ENCODE measurements at places on chromosomes 5 and 9.

DNA sequence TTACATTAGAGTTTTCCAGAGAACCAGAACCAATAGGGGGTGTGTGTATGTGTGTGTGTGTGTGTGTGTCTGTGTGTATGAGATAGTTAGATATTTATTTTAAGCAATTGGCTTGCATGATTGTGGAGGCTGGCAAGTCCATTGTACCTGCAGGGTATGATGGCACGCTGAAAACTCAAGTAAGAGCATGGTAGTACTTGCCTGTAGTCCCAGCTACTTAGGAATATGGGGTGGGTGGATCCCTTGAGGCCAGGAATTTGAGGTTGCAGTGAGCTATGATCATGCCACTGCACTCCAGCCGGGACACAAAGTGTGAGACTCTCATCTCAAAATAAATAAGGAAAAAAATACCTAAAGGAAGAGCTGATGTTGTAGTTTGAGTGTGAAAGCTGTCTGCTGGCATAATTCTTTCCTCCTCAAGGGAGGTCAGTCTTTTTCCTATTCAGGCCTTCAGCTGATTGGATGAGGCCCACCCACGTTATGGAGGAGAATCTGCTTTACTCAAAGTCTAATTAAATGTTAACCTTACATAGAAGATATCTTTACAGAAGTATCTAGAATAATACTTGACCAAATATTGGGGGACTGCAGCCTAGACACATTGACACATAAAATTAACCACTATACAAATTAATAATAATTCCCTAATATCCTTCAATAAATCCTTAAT is 107.6 kb downstream of the FGF1 start:
- DNase-seq = no peak

DNA sequence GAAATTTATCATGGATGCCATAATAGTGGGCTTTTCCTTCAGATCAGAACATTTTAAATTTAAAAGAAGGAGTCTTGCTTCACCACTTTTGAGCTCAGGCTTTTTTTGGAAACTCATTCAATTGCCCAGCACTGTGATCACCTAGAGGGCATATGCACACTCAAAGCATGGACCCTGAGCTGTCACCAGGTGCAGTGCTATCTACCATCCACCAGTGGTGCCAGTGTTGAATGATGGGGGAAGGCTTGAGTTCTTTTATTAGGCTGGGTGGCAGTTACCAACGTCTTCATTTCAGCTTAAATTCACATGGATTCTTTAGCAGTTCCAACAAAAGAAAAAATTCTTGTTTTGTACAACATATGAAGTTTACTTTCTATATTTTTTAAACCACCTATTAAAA is 164.1 kb downstream of the CFAP90 start:
- DNase-seq = peak; percentile 59

DNA sequence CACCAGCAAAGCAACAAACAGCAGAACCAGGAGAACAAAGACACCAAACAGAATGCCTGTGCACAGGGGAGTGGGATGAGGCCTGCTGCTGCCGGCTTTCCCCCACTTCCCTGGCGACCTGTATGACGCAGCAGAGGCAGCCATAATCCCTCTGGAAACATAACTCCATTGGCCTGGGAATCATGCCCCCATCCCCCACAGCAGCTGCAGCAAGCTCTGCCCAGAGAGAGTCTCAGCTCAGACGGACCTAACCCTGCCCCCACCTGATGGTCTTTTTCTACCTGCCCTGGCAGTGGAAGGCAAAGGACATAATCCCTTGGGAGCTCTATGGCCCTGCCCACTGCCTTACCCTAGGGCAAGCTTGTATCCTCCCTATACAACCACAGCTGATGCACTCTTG is 81.8 kb upstream of the FANCC start:
- peak; percentile 69 for DNase-seq

DNA sequence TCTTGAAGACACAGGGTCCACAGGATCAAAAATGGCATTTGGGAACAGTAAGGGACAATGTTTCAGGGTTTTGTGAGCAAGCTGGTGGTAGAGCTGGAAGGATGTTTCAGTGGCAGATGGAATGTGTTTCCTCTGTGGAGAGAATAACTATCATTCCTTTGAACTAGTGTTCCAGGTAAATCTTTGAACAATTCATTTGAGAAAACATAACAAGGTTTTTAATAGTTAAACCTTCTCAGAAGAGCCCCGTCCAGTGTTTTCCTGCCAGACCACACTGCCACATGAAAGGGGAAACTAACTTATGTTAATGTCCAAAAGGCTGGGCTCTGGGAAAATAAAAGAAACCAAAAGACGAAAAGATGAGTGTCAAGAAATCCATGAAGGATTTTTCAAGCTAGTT is 207.0 kb upstream of the ZNF462 start:
- no peak for DNase-seq

GRCh38 chr5:135108992-135109391 is 75.0 kb upstream of the PITX1 start:
- DNase-seq = no peak

GRCh38 chr5:80919678-80920196 is 40.4 kb upstream of the RASGRF2 start:
- DNase-seq = no peak

DNA sequence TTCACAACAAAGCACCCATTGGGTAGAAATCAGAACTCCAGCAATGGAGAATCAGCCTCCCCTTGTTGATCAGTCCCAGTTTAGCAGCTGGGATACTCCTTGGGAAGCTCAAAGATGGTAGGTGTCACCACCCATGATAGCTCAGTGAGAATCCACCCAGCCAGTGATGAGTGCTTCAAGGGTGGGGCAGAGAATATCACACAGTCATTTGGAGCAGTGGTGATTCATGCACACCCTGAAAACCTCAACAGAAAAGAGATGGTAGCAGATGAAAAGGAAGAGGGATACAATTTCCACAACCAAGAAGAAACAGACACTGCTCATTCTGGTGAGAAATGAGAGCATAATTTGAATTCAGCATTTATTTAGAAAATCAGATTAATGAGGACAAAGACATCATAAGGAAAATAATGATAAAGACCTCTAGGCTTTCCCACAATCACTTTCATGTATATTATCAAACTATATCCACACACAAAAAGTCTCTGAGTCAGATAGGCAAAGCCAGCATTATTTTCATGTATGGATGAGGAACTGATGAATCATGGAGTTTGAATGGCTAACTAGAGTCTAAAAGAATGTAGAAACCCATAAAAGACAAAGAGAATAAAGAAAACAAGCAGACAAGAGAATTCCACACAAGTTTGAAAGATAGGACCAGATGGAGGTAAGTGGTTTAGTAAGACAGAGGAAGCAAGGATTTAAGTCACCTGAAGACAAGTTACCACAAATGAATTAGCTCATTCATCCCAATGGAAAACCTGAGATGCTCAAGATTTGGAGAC is 82.9 kb downstream of the FEM1C start:
- DNase-seq = no peak

DNA sequence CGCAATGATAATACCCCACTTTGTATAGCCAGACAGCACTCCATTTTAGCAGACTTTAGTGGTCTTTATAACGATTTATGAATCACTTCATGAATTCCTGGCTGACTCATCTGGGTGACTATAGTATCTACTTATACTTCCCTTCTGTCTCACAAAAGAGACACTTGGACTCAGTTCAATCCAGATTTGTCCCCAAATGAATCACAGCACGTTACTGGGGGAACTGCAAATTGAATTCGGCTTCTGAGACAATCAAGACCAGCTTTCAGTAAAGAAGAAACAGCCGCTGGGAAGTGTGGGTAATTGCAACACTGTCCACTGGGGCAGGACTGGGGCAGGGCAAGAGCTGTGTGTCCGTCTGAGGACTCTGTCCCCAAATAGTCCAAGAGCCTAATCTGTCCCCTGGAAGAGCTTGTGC is 337.3 kb upstream of the RFX3 start:
- DNase-seq = no peak

DNA sequence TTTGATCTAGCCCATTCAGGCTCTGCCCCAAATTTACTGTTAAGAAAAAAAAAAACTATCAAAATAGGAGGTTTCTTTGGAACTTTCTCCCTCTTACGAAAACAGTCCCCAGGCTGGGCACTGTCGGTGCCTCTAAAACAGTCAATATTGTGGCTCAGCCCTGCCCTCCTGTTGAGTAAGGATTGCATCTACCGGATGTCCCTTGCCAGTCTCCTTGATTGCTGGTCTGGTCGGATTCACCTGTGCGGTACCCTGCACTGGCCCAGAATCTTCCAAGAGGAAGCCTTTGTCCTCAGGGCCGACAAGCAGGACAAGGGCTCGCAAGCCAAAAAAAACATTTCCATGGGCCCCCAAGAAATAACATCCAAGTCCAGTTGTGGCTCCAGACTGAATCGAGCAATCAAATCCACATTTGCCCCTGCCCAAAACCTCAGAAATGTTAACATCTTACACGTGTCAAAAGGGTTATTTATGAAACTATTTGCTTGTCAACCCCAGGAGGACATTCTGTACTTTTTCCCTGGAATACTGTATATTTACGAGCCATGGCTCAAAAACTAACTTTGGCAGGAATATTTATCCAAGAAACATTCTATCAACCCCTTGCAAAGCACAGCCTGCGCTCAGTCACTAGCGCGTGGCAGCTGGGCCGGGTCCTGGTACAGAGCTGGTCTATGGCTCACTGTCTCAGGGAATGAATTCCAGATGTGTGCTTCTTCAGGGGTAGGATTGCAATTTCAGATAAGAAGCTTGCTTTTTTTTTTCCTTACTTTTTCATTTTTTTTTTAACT is 129.2 kb upstream of the ADRA1B start:
- DNase-seq = no peak

DNA sequence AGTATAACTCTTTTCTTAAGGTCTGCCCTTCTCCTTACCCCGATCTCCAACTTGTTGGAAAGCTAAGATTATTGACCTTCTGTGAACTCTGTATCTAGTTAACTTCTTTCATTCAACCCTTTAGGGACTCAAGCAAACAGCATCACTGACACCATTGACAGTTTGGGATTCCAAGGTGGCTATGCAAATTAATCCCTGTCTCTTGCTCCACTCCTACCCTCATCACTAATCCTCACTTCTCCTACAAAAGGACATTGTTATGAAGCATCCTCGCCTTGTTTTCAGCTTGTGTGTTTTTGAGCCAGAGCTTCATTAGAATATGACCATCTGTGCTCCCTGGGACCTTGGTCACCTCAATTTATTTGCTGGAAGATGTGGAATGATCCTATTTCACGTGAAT is 337.9 kb downstream of the PDE4D start:
- no peak for DNase-seq
